ENCODE measurements at places on chromosomes 3 and 15. TPM values are rescaled to one million over a fixed set of nuclear protein-coding genes. Genes with fewer than 3 reads are reported as not detected.

DNA sequence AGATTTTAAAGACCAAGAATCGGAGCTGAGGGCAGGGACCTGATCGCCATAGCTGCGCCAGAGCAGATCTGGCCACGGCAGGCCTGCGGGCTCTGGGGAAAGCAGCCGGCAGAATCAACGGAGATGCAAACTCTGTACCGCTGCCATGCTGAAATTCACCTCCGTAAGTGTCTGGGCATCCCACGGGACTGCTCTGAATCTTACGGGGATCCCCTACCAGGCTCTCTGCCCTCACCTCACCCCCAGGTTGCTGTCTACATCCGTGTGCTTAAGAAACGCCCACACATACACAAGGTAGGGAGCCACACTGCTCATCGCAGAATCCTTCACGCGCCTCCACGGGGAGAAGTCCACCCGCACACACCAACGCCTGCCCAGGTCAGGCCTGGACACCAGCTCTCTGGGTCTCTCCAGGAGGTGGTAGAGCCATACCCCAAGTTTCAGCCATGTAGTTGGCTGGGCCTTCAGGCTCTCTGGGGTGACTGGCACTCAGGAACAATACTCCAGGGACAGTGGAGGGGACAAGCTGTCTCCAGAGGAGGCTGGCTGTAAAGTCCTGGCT lies 33.5 kb downstream of the FAM174B start:
- no peaks in the 10 kb centered on the region for H3K4me1 ChIP-seq
- no peaks in the 10 kb centered on the region for H3K36me3 ChIP-seq
- H3K27me3 ChIP-seq: no peaks in the 10 kb centered on the region
- H3K27ac ChIP-seq: no peak overlapping the region
- DNase-seq: no peak
- H3K4me3 ChIP-seq: no peak overlapping the region

DNA sequence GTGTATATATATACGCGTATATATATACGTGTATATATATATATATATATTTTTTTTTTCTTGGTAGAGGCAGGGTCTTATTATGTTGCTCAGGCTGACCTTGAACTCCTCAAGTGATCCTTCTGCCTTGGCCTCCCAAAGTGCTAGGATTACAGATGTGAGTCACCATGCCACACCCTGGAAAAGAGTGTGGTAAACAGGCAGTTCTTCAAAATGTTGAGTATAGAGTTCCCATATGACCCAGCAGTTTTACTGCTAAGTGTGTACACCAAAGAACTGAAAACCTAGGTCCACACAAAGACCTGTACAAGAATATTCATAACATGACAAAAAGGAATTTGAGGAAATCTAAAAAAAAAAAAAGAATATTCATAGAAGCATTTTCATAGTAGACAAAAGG lies 71.8 kb upstream of the GCNT3 start:
- no peak for DNase-seq
- H3K27ac ChIP-seq: peak overlapping the region; percentile 79
- H3K4me1 ChIP-seq: peaks cover 12% of the 10 kb centered on the region
- no peaks in the 10 kb centered on the region for H3K36me3 ChIP-seq
- no peak overlapping the region for H3K4me3 ChIP-seq

DNA sequence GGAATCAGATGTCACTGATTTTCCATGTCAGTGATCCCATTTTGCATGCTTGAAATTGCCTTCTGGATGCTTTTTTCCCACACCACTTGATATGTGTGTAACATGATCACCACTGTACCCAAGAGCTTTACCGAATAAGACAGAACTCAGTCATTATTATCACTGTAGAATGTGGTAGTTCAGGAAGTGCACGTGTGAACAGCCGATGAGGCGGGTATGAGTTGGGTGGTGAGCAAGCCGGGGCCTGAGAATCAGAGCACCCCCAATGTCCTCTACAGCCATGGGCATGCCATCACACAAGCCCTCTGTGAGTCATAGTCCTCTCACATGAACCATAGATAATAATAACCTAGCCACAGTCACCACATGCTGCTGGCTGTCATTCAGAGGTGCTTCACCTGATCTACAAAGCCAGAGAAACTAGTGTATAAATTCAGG lies 470.8 kb downstream of the SOX2 start:
- H3K27ac ChIP-seq: no peak overlapping the region
- H3K27me3 ChIP-seq: no peaks in the 10 kb centered on the region
- DNase-seq: no peak
- H3K4me1 ChIP-seq: no peaks in the 10 kb centered on the region

The PIGZ gene
- total RNA-seq: 63.7 TPM

GRCh38 chr3:48202632-48203031 lies 14.4 kb upstream of the CDC25A start:
- H3K4me3 ChIP-seq: no peak overlapping the region
- H3K4me1 ChIP-seq: no peaks in the 10 kb centered on the region
- no peak overlapping the region for H3K27ac ChIP-seq
- no peaks in the 10 kb centered on the region for H3K27me3 ChIP-seq
- H3K36me3 ChIP-seq: no peaks in the 10 kb centered on the region

GRCh38 chr3:5006755-5007202 lies 27.5 kb downstream of the BHLHE40 start:
- no peak overlapping the region for H3K27ac ChIP-seq
- H3K27me3 ChIP-seq: no peaks in the 10 kb centered on the region
- DNase-seq: no peak
- H3K36me3 ChIP-seq: no peaks in the 10 kb centered on the region
- no peaks in the 10 kb centered on the region for H3K4me1 ChIP-seq
- no peak overlapping the region for H3K4me3 ChIP-seq

The ANKRD28 gene
- 46.2 TPM for total RNA-seq

GRCh38 chr3:5756443-5756842 lies 568.9 kb downstream of the EDEM1 start:
- DNase-seq: no peak
- no peaks in the 10 kb centered on the region for H3K27me3 ChIP-seq
- no peak overlapping the region for H3K27ac ChIP-seq
- H3K4me1 ChIP-seq: no peaks in the 10 kb centered on the region
- no peak overlapping the region for H3K4me3 ChIP-seq

Data from colonic mucosa (tissue), 4 donors.